ENCODE measurements at places on chromosomes 1 and 21.
A peak's percentile ranks its signal among the peaks of the same experiment; 100 is the strongest.

DNA sequence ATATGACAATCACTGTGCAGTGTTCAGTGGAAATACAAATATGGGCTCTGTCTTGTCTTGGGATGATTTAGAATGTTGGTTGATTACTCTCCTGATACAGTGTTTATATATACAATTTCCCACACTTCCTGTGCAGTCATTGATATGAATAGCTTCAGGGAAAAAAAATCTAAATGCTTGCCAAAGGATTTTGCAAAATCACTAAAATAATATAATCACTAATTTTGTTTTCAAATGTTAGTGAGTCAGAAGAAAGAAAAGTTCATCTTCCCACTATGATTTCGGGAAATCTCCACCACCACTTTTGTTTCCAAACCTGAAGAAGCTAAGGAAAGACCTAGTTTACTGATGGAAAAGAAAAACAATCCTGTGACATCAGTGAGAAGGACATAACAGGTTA is 32.1 kb upstream of the CHRM3 start:
- DNase-seq: no peak

GRCh38 chr1:168762473-168762872 is 33.5 kb upstream of the DPT start:
- no peak for DNase-seq

DNA sequence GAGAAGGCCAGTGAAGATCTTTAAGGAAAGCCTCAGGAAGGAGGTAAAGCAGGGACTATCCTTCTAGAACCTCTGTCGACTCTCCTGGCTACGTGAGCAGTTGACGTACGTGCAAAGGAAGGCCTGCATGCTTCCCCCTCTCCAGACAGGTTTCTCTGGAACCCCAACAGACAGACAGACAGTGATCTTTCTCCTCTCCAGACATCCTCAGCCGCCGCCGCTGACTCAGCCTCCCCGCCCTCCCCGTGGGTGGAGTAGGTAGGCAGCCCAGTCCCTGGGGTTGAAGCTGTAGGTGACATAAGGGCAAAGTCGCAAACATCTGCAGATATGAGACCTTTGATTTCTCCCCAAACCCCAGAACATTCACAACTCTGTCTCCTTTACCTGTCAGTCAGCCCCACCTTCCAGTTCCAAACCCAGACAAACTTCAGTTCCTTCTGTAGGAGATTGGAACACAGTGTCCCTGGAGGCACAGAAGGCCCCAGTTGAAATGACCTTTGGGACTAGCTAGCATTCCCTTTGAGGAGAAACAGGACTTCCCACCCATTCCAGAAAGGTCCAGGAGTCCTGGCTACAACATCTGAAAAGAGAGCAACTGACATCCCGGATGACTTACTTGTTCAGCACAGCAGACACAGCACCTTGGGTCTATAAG is 146.0 kb upstream of the JUN start:
- DNase-seq: no peak

- DNase-seq: no peak
These were observed 258.7 kb upstream of the SNX7 start for GRCh38 chr1:98402860-98403259.

DNA sequence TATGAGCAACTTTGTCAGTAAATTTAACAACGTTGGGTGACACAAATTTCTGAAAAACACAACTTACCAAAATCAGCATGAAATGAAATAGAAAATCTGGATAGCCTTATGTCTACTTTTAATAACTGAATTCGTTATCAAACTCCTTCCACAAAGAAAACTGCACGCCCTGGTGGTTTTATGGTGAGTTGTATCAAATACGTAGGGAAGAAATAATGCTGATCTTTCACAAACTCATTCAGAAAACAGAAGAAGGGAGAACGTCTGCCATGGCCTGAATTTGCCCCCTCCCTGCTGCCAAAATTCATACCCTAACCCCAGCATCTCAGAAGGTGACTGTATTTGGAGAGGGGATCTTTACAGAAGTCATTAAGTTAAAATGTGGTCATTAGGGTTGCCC is 50.0 kb upstream of the COL18A1 start:
- DNase-seq: no peak

- DNase-seq: no peak
These were observed 21.7 kb downstream of the GLRX2 start for GRCh38 chr1:193083365-193084088.

DNA sequence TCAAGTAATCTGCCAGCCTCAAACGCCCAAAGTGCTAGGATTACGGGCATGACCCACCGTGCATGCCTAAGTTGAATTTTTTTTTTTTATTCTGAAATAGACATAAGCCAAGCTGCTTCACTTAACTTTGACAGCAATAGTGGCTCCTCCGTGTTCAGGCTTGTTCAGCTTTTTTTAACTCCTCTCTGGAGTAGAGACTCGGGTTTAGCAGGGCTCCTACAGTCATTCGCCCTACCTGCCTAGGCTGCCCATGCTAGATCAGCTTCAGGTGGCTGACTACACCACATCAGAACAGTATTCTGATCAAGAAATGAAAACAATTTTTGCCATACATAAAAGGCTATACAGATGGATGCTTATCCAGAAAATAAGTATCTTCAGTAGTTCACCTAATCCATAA is 14.7 kb downstream of the ARID4B start:
- DNase-seq: no peak

- no peak for DNase-seq
These were observed 17.6 kb downstream of the TEX35 start for GRCh38 chr1:178530502-178530901.

DNA sequence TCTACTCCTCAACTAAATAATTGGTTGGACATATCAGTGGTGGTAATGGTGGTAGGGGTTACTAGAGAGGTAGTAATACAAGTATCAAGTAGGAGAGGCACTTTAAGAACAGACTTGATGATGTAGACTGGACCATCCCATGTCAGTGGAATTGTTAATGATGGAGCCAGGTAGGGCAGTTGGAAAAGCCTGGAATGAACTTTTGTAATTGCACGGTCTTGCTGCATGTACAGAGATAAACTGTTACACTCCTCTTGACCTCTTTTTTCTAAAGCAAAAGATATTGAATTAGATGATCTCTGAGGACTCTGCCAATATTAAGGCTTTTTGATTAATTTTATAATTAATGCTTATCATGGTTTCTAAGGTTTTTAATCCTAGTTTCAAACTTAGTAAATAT is 5.8 kb downstream of the HMGCS2 start:
- no peak for DNase-seq

GRCh38 chr1:75797273-75797588 is 549 bp downstream of the MSH4 start:
- no peak for DNase-seq

GRCh38 chr1:110258734-110259133 is 48.6 kb downstream of the KCNC4 start:
- no peak for DNase-seq

GRCh38 chr1:155185783-155186066 is 12.1 kb downstream of the TRIM46 start:
- DNase-seq: no peak

GRCh38 chr1:230191079-230191804 is 124.2 kb downstream of the GALNT2 start:
- no peak for DNase-seq

DNA sequence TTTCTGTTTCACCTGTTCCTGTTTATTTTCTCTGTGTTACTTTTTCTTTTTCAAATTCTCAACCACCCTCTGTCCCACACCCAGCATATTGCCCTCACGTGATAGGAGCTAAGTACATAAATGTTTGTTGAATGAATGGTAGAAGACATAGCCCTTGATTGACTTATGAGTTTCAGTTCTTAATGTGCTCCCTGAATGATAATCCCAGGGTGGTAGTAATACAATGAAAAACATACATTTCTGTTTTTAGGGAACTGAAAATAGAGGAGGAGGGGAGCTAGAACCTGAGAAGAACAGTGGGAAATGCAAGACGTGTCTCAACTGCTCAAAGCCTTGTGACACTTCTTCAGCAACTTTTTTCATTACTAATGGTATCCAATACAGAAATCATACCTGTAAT is 147.1 kb downstream of the SPATA46 start:
- no peak for DNase-seq

DNA sequence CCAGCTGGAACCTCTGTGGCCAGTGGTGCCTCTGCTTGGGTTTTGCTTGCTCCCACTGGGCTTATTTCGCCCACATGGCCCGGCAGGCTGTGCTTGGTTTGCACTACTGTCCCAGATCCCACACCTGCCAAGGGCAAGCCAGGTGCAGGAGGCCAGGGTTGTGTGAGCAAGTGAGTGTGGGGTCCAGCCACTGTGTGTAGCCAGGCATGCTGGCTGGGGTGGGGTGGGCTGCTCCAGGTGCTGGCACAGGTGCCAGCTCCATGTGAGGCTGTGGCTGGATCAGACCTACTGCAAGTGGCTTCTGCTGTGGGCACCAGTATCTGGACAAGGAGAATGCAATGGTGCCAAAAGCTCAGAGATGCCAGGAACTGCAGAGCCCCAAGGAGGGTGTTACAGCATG is 28.5 kb downstream of the RYR2 start:
- DNase-seq: no peak

DNA sequence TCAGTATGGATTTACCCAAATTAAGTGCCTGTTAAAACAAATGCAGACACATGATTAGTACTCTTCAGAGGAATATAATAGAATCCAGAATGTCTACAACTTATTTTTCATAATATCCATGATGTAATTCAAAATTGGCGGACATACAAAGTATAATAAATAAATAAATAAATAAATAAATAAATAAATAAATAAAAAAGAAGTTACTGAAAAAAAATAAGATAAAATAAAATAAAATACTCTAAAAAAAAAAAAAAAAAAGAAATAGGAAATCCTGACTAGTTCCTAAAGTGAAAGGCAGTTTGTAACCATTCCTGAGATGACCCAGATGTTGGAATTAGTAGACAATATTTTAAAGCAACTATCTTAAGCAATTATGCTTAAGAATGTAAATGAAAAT is 219.0 kb upstream of the SPAG17 start:
- no peak for DNase-seq

GRCh38 chr1:69504730-69505252 is 62.9 kb upstream of the LRRC7 start:
- no peak for DNase-seq

DNA sequence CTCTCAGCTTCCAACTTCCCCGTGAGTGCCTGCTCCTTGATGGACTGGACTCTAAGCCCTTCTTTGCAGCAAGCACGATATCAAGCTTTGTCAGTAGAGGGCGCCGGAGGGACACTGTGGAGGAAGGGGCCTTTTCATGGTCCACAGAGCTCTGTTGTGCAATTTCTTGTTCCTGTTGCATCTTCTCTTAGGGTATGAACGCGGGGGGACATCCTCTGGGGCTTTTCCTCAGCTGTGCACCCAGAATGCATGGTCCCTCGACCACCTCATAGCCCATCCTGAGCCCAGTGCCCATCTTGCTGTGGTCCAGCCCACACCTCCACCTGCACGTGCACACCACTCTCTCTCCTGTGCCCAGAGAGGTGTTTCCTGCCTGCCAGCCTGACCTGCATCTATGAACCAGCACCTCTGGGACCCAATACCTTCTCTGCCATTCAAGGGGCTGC is 556.8 kb downstream of the PTPRU start:
- peak; percentile 73 for DNase-seq

DNA sequence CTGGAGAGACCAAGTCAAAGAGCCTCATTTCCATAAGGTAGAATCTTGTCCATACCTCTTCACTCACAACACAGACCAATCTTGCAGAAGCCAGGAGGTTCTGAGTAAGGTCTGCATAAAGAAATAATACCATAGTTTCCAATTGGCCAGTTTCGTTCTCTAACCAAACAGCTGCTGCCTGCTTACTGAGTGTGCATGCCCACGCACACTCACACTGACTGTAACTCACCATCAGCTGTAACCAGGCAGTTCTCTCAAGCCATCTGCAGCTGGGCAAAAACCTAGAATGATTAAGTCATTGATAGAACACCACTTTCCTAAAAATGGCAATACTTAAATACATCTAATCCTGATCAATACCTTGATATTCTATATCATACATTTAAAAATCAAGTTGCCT is 106.6 kb upstream of the VAV3 start:
- no peak for DNase-seq

- DNase-seq: no peak
These were observed 30.9 kb upstream of the GNPAT start for GRCh38 chr1:231210126-231210525.

DNA sequence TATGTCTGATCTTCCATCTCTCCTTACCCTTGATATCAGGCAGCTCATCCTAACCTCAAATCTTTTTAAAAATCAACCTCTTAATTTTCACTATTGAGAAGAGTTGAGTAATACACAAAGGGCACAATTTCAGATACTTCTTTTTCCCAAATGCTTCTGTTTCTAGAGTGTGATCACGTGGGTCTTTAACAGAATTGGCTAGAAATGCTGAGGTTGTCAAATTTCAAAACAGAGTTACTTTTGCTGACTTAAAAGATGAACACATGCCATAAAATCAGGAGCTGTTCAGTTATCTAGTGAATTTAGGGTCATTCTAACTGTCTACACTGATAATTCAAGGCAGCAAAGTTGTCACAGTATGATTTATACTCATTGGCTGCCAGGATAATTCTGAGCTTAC is 63.6 kb upstream of the NGF start:
- DNase-seq: no peak

GRCh38 chr1:114234408-114235124 is 80.9 kb upstream of the SYT6 start:
- DNase-seq: no peak

- no peak for DNase-seq
These were observed 82.8 kb downstream of the UBIAD1 start for GRCh38 chr1:11355559-11356475.

GRCh38 chr1:221527302-221527701 is 214.6 kb downstream of the DUSP10 start:
- DNase-seq: no peak

DNA sequence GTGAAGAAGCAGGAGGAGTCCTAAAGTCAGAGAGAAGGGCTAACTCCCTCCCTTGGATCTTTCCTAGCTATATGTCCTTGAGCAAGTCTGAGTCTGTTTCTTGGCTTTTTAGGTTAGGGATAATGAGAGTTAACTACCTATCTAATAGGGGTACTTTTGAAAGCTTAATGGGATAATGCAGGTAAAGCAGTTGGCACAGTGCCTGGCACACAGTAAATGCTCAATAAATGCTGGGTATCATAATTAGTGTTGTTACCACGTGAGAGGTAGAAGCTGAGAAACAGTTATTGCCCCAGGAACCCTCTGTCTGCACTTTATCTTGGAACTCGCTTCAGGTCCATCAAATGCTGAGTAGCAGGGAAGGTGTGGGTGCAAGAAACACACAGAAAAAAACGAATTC is 5.5 kb downstream of the LRRN2 start:
- DNase-seq: no peak

- no peak for DNase-seq
These were observed 85.4 kb upstream of the SLC25A33 start for GRCh38 chr1:9453779-9454418.

GRCh38 chr1:170808216-170808885 is 127.0 kb upstream of the MROH9 start:
- no peak for DNase-seq

Measured in coronary artery (tissue), 2 donors.